ENCODE measurements at places on chromosomes 3 and 15.

DNA sequence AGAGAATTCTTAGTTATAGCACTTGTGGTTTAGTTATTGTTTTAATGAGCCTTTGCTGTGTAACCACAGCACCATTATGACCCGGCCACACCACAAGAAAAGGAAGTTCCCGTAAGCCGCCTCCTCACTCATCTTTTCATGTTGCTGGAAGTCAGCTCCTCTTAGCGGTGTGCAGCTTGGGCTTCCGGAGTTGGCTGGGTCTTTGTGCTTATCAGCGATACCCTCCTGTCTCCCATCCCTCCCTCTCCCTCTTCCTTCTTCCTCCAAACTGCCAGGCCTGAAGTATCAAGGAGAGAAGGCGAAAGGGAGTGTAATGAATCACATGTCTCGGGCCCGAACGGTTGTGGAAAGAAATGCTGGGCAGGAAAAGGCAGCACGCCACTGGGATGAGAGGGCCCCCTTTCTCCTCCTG is 353.5 kb downstream of the MCTP2 start:
- no peak for DNase-seq

DNA sequence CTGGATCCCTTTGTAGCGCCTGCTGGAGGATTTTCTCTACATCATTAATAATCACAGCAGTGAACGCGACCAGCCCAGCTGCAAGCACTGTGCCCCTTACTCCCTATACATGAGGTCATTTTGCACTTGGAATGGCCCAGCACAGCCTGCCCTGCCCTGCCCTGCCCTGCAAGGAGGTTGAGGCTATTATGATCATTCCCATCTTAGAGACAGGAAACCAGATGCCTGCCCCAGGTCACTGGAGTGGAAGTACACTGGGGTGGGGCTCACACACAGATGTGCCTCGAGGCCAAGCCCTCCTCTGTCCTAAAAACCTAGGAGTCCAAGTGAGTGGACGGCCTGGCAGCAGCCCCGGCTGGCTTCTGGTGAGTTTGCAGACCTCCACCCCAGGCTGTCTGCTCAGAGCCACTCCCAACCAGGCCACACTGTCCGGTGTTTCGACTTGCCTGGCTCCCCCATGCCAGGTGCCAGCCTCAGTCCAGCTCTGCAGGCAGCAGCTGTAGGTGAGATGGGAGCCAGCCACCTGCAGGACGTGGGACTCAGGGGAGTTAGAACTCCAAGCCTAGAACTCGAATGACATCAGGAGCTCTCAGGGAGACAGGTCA is 30.4 kb upstream of the SEC61A1 start:
- no peak for DNase-seq

DNA sequence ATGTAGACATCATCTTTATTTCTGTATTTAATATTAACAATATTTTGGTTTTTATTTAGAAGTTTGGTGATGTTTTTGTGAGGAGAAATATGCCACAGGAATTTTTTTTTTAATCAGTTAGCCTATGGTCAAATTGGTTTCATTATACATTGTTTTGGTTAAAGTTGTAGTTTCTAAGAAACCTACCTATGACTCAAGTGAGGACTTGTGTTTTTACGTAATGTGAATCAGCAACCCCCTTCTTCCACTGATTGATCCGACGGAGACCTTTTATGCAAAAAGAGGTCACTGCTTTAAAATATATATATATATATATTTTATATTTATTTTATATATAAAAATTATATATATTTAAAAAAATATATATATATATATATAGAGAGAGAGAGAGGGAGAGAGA is 698.1 kb downstream of the FHIT start:
- DNase-seq: no peak

DNA sequence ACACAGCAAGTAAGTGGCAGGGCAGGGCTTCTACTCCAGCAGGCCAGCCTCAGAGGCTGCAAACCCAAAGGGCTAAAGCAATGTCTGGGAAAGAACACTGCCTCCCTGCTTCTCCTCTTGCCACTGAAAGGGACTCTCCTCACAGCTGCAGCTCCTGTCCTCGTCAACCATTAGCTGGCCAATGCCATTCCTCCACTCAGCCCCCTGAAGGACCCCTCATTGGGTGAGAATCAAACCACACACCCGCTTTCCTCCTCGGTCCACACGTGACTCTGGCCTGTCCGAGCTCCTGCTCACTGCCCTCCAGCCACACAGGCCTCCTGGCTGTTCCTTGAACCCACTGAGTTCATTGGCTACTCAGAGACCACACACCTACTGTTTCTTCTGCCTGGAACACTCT is 253.7 kb upstream of the TLE3 start:
- no peak for DNase-seq

DNA sequence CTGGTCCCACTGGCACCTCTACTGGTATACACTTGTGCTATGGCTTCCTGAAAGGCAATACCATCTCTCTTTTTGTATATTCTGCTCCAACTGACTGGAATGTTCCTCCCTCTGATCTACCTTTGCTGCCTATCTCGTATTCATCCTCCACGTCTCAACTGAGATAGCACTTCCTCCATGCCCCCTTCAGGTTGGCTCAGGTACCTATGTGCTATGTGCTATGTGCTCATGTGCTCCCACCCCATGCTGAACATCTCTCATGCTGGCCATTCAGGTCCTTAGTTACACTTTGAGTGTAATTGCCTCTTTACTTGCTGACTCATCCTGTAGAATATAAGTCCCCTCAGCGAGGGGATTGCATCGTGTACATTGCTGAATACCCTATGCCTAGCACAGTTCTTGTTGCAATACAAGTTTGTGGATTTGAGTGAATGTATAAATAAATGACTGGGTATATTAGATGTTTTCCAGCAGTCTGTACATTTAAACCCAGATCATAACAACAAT is 156.9 kb downstream of the SOX2 start:
- no peak for DNase-seq

GRCh38 chr3:195065864-195066185 is 205.1 kb downstream of the XXYLT1 start:
- DNase-seq: no peak

DNA sequence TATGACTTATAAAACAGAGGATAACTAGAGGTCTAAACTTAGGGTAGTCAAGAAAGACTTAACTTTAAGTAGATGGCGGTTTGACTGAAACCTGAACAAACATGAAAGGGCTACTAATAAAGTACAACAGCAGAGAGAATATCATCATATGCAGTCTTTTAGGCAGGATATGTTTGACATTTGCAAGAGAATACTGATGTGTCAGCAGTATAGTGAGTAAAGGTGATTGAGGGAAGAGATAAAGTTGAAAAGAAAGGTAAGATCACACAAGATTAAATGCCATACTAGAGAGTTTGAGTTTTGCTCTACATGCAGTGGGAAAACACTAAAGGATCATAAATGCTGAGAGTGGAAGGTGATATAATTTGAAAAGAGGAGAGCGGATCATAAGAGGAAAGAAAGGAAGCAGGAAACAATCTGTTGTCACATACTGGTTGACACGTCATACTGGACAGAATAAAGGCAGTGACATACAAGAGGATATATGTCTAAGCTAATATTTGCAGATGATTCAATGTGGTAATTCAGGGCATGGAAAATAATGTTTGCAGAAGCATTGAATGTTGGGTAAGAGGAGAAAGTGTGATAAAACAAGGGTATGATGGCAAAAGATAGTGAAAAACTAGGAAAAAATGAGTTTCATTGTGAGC is 223.0 kb downstream of the EPHA6 start:
- no peak for DNase-seq

GRCh38 chr15:24848050-24848449 is 106.7 kb upstream of the SNRPN start:
- no peak for DNase-seq

DNA sequence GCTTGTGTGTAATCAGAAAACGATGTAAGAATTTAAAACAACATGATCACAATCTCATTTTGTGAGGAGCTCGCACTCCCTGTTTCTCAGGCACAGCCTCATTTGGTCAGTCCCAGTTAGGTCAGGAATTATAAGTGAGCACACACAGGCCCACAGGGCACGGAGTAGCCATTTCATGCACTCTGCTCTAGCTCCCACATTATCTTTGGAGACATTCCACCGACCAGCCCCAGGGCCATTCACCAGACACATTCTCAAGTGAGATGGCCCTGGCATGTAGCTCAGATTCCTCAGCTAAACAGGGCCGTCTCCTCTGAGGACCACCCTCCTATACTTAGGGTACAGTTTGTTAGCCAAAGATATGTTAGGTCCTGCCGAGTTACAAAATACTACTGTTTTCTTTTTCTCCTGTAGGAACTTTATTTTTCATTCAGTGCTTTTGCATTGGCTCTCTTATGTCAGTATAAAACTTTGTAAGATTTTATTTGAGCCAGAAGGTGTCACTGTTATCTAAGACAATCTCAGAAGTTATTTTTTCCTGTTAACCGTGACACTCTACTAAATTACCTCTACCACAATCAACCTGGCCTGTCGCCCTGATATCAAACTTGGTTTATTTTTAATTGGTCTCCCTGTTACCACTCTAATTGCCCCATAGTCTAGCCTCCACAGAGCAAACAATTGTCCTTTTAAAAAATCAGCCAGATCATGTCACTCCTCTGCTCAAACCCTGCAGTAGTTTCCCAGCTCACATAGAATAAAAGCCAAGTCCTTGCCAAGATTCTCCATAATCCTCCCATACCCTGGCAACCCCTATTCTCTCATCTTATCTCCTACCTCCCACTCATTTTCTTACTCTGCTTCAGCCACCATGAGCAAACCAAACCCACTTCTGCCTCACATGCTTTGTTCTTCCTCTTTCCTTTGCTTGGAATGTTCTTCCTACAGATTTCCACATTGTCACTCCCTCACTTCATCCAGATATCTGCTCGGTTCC is 105.7 kb downstream of the PPP2R3A start:
- DNase-seq: no peak

- no peak for DNase-seq
These were observed 65.8 kb upstream of the MAGI1 start for GRCh38 chr3:66104535-66104934.

DNA sequence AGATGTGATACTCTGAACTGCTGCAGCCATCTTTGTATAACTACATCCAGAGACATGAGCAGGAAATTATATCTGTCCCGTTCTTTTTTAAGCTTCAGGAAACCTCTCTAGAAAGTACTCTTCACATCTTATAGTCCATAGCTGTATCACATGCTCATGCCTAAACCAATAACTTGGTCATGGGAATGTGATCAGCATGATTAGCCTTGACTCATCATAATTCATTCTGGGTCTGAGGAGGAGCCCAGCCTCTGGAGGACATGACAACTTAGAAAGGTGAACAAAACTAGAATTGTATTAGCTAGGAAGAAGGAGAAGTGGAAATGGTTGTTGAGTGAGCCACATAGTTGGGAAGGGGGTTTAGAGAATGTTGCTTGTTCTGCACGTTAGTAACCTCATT is 12.9 kb downstream of the PPM1L start:
- DNase-seq: no peak

- DNase-seq: no peak
These were observed 57.8 kb upstream of the TGFBR2 start for GRCh38 chr3:30548600-30548999.

DNA sequence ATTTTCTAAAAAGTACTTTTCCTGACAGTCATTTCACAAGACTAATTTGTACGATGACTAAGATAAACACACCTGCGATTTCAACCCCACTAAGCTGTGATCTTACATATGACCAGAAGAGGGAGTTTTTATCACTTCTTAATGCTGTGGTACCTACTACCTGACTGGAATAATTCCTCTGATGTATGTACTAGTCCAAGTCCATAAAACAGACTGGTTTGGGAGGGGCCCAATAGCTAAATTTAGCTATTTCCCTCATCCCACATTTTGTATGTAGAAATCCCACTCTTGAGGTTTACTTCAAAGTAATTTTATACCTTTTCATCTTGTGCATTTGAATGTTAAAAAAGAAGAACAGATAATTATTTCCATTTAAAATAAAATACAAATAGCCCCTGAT is 49.7 kb upstream of the SCAANT1 start:
- no peak for DNase-seq

GRCh38 chr15:72866182-72866581 is 82.6 kb upstream of the ADPGK start:
- DNase-seq: no peak

GRCh38 chr15:82111918-82112317 is 66.1 kb upstream of the MEX3B start:
- no peak for DNase-seq

GRCh38 chr3:170802164-170803151 is 67.5 kb downstream of the RPL22L1 start:
- DNase-seq: no peak

GRCh38 chr15:39747326-39747725 is 35.3 kb downstream of the FSIP1 start:
- DNase-seq: no peak

GRCh38 chr15:91776104-91776503 is 77.4 kb upstream of the SLCO3A1 start:
- DNase-seq: no peak

DNA sequence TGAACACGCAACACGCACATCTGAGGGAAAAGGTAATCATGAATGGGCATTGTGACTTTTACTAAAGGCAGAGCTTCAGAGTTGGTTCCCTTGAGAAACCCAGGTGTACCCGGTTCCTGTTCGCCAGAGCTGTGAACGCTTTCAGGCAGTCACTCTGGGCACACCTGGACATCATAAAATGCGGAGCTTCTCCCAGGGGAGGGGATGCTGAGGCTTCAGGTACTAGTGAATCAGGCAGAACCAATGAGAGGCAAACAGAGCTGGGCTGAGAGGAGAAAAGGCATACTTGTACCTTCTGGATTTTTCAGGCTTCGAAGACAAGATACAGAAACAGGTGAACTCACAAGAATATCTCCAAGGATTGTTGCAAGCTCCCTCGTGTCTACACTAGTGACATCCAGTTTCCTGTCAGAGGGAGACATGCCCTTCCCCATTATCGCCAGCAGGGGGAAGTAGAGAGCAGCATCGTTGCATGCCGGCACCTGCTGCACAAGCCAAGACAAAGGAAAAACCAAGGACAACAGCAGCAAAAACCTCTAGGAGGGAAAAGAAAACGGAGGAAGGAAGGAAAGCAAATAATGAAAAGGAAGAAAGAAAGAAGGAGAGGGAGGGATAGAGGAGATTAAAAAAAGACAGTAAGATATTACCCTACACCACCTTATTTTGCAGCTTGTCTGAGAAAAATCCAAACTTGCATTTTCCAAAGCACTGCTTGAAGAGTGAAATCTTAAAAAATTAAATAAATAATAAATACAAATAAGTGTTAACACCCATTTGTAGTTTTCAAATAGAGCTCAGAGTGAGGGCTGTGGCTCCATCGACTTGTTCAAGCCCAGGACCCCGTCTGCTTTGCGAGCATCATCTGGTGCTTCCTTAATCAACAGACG is 2.0 kb downstream of the AHSG start:
- DNase-seq: peak; percentile 63

DNA sequence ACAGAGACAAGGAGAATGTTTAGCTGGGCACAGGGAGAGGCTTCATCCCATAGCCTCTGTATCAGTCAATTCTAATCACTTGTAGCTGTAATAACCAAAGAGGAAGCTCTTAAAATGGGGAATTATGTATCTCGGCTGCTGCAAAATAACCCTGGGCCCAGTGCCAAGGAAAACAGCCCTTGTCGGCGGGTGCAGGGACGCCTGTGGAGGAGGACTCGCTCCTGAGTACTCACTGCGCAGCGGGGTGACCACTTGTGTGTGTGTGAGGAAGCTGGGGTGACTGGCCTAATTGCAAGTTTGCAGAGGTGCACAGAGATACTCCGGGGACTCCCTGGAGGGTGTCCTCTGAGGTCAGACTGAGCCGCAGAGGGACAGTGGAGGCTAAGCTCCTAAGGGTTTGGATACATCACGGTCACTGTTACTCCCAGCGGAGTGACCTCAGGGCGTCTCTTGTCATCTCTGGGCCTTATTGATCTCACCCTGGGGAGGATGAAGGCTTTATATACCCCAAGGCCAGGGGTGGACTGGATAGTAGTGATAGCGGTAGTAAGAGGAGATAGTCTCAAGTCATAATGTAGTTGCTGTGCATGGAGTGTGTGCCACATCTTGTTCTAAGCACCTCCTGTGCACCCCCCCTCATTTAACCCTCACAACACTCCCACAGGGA is 37.2 kb downstream of the SLC6A6 start:
- no peak for DNase-seq

Data from stimulated activated CD4-positive, alpha-beta T cell treated with anti-CD3 and anti-CD28 coated beads, Interleukin-1b, Interleukin-23, amount 100 ng/mL, for 4 hours (primary cell).